ENCODE measurements at places on chromosomes 5 and 9.

GRCh38 chr5:149371296-149371962 lies 7.7 kb downstream of the IL17B start:
- DNase-seq = no peak

GRCh38 chr5:32511776-32512374 lies 67.3 kb upstream of the ZFR start:
- DNase-seq = no peak

- DNase-seq = no peak
Measured at GRCh38 chr9:110537841-110538646, 41.5 kb downstream of the SVEP1 start.

GRCh38 chr9:86176468-86176867 lies 77.1 kb upstream of the GOLM1 start:
- DNase-seq = no peak

GRCh38 chr5:91457681-91458058 lies 74.6 kb upstream of the ARRDC3 start:
- no peak for DNase-seq

DNA sequence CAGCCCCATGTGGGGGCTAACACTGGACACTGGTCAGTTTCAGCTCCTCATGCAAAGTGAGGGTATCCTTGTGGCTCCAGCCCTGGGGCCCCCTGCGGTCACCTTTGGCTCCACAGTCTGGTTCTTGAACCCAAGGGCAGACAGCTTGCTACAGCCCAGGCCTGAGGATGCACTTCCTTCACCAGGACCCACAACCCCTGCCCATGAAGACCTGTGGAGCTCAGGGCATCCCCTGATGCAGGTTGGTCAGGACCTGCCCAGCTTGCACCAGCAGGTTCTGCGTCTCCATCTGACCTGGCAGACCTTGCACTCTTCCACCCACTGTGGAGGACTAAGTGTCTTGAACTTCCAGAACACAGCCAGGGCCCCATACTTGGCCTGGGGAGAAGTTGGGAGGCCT lies 3.7 kb upstream of the MRNIP start:
- DNase-seq = no peak

- DNase-seq = no peak
Measured at GRCh38 chr5:143496943-143497342, 93.5 kb upstream of the NR3C1 start.

DNA sequence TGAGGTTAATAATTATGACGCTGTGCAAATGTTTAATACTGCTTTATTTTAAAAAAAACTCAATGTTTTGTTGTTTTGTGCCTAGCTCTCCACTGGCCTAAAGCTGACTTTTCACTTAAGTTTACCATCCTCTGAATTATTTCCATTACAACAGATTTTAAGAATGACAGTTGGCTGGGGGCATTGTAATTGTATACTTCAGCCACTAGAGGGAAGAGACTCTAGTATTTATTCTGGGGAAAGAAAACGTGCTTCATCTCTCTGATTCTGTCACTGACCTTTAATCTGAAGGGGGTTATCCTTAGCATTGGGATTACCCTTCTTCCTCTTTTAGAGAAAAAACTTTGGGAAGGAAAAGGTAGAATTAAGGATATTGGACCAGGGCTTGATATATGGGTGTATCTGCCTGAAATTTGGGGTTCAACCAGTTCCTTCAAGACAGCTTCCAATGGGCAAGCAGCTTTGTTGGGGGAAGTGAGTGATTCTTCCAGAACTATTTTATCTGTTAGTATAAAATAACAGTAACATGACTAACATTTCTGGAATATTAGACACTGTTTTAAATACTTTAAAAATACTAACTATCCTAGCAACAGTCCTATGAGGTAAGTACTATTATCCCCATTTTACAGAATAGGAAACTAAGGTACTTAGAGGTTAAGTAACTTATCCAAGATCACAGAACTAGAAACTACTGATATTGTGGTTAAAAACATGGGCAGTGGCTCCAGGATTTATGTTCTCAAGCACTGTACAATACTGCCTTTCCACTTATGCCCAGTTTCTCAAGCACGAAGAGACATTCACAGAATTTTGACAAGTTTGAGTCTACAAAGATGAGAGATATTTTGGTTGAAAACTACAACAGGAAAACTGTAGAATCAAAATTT lies 208.4 kb downstream of the CD180 start:
- DNase-seq = no peak

DNA sequence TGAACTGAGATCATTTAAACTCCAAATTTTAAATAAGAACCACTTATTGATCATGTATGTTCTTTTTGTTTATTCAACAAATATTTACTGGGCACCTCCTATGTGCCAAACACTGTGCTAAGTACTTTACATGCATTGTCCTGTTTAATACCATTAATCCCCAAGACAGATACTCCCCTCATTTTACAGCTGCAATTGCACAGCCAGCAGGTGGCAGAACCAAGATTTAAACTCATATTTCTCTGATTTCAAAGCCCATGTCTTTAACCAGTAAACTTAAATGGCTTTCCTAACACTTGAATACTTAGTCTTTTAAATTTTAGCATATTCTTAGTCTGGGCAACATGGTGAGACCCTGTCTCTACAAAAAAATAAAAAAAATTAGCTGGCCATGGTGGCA lies 43.4 kb upstream of the KIAA1958 start:
- DNase-seq = no peak

DNA sequence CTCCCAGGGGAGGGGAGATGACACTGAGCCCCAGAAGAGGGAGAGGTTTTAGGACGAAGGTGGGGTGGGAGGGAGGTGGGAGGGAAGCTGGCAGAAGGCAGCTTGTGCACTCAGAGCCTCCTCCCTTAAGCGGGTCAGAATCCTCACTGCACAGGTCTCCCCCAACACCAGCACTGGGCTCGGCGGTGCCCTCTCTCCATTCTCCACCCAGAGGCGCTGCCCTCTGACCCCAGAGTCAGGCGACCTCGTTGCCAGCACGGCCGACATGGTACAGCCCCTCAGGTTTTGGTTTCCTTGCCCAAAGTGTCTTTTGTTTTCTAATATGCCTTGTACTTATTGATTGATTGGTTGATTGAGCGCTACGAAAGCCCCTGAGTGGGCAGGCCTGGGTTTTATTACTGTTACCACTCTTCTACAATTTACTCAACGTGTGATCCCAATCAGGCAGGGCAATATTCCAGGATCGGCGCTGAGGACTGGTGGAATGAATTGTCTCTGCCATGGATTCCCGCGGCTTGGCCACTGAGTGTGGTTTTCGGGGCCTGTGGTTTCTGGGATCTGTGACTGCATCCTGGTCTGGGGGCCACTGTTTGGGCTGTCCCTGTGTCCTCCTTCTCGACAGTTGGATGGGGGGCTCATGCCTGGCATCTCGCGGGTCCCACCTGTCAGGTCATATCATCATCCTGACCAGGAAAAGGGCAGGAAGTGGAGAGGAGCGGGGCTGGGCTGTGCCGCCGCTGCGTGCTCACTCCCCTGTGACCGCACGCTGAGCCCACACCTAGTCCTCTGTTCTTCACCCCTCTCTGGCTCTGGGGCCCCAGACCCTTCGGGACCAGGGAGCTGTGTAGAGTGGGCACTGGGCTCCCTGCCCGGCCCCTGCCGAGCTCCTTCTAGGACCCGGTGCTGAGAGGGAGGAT lies 9.6 kb upstream of the FCN2 start:
- DNase-seq = no peak

GRCh38 chr9:128703616-128704355 lies 1.5 kb downstream of the PKN3 start:
- DNase-seq = no peak

DNA sequence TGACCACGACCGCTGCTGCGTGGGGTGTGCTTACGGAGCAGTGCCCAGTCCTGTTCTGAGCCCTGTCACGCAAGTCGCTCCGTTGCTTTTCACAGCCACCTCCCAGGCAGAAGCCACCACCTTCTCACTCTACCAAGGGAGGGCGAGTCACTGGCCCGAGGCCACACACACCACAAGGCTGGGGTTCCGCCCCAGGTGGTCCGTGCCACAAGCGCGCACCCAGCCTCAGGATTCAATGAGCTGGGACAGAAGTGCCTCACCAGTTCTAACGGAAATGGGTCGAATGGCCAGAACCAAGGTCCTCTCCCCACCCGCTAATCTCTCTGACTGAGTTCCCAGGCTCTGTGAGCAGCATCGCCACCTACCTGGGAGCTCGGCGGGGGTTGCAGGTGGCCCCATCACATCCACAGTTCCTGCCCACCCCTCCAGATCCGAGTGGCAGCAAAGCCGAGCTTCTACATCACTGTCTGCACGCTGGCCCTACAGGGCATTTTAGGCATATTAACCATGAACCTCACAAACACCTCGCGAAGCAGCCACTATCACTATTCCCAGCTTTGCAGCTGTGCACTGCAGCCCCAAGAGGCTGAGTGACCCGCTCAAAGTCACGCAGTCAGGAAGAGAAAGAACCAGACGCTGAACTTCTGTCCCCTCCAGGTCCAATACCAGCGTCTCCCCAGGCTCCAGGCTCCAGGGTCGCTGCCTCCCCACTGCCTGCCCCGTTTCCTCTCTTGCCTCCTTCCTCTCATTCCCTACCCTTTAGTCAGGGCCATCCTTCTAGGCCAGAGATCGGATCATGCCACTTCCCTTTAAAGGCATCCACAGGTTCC lies 92.1 kb upstream of the PHYKPL start:
- no peak for DNase-seq

DNA sequence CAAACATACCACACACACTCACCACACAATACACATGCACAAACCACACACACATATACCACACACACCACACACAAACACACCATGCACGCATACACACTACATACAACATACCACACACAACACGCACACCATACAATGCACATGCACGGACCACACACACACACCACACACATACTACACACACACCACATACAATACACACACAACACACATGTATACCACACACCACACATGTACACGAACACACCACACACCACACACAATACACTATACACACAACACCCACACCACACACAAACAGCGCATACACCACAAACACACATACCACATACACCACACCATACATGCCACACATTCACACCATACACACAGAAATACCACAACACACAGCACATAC lies 480.3 kb downstream of the DIRAS2 start:
- DNase-seq = no peak

DNA sequence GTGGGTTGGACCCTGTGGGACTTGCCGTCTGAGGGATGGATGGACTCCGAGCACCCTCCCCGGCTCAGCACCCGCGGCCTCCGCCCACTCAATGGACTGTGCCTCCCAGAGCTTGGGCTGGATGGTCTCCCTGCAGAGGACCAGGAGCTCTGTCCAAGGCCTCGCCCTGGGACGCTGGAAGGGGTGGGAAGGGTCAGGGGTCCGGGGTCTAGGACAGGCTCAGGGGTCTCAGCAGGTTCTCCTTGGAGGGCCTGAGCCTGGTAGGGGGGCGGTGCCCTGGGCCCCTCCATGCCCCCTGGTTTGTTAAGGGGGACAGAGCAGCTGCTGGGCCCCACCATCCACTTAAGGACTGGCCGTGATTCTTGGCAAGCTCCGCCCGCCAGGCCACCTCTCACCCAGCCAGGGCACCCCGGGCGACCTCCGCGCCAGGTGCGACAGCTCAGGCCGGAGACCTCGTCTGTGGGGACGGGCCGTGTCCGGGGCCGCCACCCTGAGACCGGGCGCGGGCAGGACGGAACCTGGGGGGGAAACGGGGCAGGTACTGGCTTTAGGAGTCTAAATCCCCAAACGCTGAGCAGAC lies 29.2 kb downstream of the EXOC3 start:
- no peak for DNase-seq
